ENCODE measurements at places on chromosomes 11 and 22. TPM values are rescaled to one million over a fixed set of nuclear protein-coding genes. Genes with fewer than 3 reads are reported as not detected.

CASP5 gene
- total RNA-seq: not detected

OR52N4 gene
- total RNA-seq: not detected

DNA sequence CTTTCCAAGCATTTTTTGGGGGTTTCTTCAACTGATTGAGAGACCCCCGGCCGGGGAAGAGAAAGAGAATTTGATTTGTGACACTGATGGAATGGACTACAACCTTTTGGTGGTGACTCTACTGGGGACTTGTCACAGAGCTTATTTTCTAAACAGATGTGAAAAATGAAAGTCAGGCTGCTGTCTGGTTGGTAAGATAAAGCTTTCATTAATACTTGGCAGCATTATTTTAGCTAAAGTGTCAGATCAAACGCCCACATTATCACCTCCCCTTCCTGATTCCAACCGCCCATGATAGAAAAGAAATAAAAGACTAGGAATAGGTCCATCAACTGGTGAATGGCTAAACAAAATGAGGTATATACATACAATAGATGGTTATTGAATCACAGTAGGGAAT lies 45.6 kb upstream of the EHF start:
- DNase-seq: no peak

OR52H1 gene
- total RNA-seq: 0.30 TPM

DNA sequence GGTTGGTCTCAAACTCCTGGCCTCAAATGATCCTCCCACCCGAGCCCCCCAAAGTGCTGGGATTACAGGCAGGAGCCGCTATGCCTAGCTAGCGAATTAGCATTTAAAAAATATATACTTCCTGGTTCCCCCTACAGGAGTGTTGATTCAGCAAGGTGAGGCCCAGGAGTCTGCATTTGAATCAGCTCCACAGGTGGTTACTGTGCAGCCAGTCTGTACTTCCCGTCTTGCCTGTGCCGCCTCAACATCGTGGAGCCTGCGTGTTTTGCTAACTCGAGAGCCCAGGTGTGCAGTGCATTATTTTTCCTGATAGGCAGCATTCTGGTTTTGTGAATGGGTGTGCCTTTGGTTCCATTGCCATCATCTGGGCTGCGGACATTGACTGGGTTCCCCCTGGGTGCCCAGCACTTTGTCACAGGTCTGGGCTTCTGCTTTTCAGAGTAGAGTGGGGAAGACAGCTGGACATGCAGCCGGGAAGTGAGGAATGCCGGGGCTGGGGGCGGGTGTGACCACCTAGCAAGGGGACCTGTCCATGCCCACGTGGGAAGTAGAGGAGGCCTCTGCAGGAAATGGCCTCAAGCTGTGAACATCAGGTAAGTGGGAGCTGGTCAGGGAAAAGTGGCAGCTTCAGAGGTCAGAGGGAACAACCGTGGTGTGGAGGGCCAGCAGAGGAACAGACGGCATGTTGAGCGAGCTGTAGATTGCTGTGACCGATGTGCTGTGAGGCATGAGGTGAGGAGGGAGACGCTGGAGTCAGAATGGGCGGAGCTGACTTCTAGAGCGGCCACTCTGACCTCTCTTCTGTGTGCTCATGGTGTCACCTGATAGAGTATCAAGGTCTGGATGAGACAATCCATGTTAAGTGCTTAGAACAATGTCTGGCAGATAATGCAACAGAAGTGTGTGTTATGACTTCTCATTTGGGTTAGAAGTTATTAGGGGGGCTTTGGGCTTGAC lies 42.2 kb downstream of the PPFIA1 start:
- DNase-seq: no peak
